ENCODE measurements at places on chromosomes 7 and 10.
A peak's percentile ranks its signal among the peaks of the same experiment; 100 is the strongest.

DNA sequence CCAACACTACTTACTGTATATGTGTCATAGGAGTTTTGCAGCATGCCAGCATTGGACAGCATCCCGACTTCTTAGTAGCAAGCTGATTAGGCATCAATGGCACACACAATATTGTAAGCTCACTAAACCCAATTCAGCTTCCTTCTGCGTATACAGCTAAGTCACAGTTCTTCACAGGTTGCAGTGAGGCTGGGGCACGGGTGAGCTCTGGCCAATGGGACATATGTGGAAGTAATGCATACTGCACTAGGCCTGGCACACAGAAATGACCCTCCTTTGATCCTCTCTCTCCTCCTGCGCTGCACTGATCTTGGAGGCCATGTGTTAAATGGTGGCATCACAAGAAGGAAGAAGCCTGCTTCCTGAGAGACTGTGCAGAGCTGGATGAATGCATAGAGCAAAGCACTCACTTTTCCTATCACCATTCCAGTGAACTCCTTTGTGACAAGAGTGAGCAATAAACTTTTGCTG, 11.9 kb downstream of the RAB11FIP2 start:
- no peak for DNase-seq

DNA sequence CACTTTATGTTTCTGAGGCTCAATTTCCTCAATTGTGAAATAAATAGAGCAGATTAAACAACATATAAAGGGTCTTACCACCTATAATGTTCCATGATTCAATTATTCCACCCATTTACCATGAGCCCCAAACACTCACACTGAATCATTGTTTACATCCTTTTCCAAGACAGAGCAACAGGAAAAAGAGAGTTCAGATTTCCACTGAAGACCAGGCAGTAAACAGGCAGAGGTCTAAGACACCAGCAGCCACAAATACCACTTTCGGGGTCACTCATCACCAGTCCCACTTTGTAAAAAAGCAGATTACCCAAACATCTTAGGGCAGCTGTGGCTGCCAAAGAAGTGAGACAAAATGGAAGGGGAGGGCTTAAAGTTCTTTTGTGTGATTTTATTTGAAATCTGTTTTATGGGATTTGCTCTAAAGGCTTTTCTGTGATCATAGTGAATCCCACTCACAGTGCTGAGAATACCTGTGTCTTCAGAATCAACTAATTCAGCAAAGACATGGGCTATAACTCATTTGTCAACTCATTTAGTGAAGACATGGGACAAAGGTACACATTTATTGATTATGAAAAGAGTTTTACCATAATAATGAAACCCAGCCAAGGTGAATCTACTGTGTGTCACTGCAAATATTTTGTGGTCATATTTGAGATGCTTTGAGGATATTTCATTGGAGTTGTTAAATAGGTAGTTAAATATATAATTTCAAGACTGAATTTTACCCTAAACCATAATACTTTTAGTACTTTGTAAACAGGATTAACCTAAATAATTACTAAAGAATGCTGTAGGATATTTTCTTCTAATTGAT, 24.8 kb upstream of the DLD start:
- no peak for DNase-seq

- no peak for DNase-seq
Observed at GRCh38 chr10:119371704-119372663, 164.6 kb downstream of the GRK5 start.

GRCh38 chr7:29924684-29925083, 64.9 kb downstream of the SCRN1 start:
- DNase-seq = no peak

- DNase-seq = peak; percentile 76
Observed at GRCh38 chr7:23373151-23374004, 74.2 kb downstream of the MALSU1 start.

GRCh38 chr10:19730907-19731217, 85.4 kb upstream of the PLXDC2 start:
- DNase-seq = no peak

- no peak for DNase-seq
Observed at GRCh38 chr7:17146621-17147020, 151.8 kb upstream of the AHR start.

DNA sequence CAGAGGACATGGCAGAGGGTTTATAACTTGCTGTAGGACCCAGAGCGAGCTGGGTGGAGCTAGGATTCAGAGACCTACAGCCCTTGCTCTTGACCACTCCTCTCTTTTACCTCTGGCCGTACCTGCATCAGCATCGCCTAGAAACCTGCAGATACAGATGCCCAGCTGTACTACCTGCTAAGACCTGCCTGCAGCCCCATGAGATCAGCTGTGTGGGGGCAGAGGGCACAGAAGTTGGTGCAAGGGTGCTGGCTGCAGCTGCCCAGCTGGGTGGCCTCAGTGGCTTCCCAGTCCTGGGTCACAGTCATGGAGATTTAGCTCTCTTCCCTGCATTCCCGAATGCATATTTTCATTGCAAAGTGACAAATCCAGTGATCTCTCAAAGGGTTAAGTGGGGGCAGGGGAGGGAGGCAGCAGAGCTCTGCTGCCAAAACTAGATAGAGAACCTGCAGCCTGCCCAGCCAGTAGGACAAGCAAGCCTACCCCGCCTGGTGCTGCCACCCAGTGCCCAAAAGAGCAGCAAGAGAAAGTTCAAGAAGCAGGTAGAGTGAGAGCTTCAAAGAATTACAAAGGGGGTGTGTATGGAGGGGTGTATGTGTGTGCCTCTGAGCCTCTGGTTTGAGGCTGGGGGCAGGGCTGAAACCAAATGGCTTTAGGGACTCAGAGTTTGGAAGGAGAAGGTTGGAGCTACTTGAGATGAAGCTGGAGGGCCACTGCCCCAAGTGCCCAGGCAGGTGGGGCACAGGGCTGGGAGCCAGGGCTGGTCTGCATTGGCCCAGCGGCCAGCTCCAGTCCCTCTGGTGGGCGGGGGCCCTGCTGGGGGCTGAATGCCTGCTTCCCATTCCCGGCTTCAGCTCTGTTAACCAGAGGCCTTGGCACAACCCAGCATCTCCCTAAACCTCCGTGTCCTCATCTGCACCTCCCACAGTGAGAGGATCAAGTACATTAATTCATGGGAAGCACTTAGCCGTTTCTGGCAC, 6.9 kb downstream of the FAM241B start:
- DNase-seq = no peak

GRCh38 chr7:117986645-117987269, 113.5 kb upstream of the CTTNBP2 start:
- DNase-seq = no peak

- no peak for DNase-seq
Observed at GRCh38 chr10:2825841-2826240, 241.5 kb upstream of the PFKP start.

DNA sequence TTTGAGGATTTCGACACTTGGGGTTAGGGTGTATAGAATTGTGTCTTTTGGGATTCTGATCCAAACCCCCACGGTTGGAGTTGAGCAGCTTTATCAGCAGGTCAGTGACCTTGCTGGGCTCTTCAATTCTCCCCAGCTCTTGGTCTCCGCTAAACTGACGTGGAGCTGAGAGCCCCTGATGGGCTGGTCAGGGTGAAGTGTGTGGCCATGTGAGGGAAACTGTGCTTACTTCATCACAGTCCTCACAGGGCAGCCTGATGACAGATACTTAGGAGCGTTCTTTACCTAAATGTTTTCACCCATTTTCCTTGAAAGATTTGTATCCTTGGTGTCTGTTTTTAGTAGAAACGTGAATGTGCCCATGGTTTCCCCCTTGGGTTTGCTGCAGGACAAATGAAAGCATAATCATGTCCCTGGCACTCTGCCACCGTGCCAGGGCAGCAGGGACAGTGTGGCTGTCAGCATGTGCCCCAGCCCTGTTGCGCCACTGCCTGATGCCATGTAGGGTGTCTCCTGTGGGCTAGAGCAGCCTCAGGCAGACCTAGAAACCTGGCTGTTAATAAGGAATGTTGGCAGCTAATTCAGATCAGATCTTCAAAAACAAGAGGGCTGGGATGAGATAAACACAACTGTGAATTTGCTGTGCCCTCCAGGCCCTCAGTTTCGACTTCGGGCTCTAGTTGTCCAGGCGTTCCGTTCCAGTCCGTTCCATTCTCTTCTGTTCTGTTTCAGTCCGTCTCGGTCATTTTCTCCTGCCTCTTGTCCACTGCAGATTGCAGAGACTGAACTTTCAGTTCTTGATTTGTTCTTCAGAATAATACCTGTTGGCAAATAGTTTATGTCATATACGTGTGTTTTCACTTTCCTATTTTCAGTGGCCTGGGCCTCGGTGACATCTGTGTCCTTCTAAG, 96.8 kb downstream of the TRRAP start:
- DNase-seq = no peak

DNA sequence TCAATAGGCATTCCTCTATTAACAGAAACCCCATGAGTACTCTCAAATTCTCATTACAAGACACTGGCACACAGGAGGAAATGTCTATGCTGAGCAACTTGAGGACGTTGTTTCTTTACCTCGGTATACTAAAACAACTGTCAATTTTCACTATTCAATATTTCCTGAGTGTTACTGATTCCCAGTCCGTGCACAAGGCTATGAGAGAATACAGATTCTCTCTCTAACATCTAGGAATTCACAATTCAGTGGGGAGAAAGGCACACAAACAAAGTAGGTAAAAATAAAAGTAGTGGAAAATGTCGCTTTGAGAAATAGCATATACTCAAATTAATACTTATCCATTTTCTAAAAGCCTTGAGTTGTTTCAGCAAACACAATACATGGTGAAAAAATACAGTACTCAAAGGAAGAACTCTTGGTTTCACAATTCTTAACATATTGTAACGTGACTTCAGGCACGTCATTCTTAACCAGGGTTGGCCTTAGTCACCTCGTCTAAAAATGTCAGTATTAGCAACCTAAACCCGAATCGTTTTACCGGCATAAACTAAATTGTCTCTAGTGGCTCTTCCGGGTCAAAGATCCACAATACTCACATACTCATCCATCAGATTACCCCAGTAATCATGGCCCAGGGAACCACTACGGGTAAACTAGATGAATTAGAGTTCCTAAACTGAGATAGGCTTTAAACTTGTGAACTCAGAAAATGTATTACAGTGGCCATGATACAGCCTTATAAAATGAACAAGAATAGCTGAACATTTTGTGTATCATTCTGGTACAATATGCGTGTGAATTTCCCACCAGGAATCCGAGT, 1.5 kb downstream of the IPMK start:
- DNase-seq = no peak

DNA sequence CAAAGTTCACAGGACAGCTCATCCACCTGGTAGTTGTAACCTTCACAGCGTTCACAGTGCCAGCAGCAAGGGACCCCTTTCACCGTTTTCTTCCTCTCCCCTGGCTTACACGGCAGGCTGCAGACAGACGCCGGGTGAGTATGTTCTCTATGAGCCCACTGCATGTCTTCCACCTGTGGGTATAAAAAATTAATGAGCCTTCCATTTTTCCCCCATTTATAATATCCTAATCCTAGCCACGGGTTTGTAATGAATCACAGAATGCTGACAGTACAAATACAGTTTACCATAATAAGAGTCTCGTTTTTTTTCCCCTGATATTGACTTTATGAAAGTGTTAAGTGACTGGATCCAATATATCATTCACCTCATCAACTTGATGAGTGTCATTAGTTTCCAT, 719.0 kb downstream of the GRM8 start:
- DNase-seq = no peak

DNA sequence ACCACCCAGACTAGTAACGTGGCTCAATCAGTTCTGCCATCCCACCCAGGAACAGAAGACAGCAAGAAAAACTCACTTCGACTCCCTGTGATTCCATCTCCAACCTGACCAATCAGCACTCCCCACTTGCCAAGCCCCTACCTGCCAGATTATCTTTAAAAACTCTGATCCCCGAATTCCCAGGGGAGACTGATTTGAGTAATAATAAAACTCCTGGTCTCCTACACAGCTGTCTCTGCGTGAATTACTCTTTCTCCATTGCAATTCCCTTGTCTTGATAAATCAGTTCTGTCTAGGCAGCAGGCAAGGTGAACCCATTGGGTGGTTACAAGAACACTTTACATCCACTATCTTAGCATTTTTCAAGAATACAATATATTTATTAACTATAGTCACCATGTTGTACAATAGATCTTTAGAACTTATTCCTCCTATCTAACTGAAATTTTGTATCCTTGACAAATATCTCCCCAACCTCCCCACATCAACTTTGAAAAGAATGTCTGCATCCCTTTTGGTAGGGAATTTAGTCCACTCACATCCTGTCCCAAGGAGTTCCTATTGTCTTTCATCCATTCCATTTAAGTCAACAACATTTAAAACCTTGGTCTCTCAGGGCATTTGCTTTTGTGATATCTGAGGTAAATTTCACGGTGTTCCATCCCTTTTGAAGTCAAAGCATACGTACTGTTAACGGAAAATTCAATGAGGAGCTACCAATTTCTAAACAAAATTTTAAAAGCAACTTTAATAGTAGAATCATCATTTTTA, 163.7 kb downstream of the MACC1 start:
- no peak for DNase-seq

- peak; percentile 93 for DNase-seq
Observed at GRCh38 chr10:106935978-106936451, 228.5 kb downstream of the SORCS1 start.

DNA sequence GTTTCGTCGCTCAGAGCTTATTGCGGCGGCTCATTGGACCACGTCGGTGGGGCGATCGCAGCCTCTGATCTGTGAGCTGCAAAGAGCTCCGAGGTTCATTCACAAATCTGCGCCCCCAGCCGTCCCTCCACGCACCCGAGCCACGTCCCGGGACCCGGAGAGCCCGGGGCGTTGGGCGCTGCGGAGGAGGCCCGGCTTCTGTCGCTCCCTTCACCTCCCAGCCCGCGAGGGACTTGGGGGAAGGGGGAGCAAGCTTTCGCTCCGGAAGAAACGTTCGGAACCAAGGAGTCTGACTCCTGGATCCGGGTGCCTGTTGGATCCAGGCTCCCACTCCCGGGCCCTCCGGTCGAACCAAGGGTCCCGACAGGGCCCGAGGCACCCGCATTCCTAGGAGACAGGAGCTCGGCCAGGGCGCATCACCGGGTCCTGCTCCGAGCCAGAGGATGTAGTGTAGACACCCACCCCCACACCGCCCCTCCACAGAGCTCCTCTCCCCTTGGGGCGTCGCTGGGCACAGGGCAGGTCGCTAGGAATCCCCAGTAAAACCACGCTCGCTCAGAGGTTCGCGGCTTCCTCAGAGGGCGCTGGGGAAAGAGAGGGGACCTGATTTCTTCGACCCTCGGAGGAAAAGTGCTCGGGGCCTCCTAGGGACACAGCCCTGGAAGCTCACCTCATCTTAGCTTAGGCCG, 7.9 kb upstream of the EN2 start:
- no peak for DNase-seq

GRCh38 chr7:39416866-39417265, 149.3 kb upstream of the YAE1 start:
- DNase-seq = no peak
